ENCODE measurements at places on chromosomes 4 and X.

DNA sequence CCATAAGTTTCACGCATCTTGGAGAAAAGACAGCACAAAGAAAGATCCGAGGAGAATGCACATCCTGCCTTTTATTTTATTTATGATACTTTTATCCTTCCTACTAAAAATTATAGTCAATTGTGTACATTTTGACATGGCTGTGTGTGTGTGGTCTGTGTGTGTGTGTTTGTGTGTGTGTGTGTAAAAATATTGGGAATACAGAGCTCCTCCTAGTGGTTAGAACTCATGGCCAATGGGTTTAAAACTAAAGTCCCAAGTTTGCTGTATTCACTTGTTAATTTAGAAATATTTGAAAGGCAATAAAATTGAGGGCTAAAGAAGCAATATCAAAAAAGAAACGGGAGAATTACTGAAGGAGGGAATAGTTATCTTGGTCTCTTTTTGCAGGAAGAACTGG, 47.5 kb downstream of the NKX6-1 start:
- DNase-seq = no peak

DNA sequence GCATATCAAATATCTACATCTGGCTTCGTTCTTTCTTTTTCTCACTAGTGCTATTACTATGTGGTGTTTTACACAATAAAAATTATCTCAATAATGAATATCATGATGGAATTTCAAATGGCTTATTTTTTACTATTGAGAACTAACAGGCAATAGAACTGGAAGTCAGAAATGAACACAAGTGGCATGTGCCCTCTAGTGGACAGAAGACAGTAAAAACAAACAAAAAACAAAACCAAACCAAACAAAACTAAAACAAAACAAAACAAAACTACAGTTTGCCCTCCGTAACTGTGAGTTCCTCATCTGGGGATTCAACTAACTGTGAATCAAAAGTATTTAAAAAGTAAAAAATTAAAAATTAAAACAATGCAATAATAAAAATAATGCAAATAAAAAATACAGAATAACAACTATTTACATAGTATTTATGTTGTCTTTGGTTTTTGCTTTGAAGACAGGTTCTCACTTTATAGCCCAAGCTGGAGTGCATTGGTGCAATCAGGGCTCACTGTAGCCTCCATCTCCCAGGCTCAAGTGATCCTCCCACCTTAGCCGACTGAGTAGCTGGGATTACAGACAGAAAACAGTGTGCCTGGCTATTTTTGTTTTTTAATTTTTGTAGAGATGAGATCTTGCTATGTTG, 195.6 kb upstream of the TACR3 start:
- no peak for DNase-seq

- no peak for DNase-seq
These were observed 5.2 kb downstream of the RPS3A start for GRCh38 chr4:151104621-151105020.

GRCh38 chr4:48623182-48623780, 133.2 kb downstream of the ZAR1 start:
- no peak for DNase-seq

DNA sequence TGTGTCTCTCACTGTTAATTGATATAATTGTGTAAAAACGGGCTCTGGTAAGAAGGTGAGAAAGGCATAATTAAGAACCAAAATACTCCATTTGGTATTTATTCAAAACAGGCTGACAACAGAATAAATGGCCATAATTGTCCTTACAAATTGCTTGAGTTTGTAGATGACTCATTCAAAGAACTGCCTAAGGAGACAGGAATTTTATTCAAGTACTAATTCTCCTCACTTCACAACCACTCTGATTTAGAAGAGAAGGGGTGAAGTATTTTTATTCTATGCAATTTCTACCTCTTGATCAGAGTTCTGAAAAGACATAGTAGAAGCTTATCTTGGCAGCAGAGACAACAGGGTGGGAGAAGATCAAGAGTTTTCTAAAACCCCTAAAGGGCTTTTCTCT, 43.1 kb downstream of the ATP11C start:
- no peak for DNase-seq
